Activated naive CD8-positive, alpha-beta T cell treated with anti-CD3 and anti-CD28 coated beads for 36 hours (primary cell): ENCODE measurements at places on chromosomes 2 and 18. TPM values are rescaled to one million over a fixed set of nuclear protein-coding genes. Genes with fewer than 3 reads are reported as not detected.

DNA sequence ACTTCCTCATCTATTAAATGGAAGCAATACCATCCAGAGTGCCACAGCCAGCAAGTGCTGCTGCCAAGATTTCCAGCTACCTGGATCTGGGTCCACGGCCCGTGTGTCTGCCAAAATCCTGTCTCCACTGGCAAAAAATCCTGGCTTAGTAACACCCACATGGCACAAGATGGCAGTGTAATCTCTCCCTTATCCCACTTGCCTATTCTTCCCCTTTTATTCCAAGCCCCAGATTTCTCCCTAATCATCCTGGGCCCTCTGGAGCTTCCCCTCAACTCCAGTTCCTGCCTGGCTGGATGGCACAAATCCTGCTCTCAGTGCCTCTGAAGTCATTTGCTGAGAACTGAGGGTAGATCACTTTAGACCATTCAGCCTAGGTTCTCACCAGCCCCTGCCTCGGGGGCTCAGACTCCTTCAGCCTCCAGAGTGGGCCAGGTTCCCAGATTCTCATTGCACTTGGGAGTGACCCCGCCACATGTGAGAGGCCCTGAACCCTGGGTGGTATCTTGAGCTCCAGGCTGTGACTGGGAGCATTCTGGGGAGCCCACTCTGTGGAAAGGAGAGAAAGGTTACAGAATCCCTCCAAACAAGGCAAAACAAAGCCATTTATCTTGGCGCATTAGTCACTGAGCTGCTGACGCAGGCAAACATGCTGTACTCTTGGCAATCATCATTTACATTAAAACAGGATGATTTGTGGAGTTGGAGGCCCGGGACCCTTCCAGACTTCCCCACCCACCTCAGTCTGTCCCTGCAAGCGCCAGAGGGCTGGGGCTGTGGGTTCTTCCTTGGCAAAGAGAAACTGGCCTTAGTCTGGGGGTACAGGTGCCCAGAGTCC is 325.8 kb downstream of the DYSF start:
- DNase-seq: no peak

CAPN13 gene
- not detected for total RNA-seq

- no peak for DNase-seq
Measured at GRCh38 chr2:241999184-241999583, 129.7 kb downstream of the RTP5 start.

DNA sequence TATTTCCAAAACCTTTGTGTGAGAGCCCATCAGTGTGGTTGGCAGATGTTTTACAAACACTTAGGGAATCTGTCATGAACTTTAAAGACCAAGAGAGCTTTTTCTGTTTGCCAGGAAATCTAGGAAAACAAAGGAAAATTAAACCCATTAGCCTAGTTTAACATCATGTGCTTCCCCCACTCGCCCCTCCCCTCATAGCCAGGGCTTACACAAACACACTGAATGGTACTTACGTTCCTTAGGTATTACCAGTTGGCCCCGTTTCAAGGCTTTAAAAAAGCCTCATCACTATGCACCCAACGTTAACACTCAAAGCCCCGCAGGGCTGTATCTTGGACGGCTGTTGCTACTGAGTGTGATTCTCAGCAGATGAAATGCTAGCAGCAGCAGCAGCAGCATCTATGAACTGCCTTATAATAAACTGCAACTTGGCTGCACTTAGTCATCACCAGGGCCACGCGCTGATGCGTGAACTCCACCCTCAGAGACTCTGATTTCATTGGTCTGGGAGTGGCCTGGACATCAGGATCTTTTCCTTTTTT is 20.1 kb upstream of the TTC39C start:
- no peak for DNase-seq

- DNase-seq: no peak
Measured at GRCh38 chr2:181141676-181142075, 161.3 kb downstream of the UBE2E3 start.

FOXI3 gene
- total RNA-seq: not detected

C2orf72 gene
- 2.4 TPM for total RNA-seq

GRCh38 chr2:69781321-69782248 is 39.7 kb downstream of the ANXA4 start:
- no peak for DNase-seq

DNA sequence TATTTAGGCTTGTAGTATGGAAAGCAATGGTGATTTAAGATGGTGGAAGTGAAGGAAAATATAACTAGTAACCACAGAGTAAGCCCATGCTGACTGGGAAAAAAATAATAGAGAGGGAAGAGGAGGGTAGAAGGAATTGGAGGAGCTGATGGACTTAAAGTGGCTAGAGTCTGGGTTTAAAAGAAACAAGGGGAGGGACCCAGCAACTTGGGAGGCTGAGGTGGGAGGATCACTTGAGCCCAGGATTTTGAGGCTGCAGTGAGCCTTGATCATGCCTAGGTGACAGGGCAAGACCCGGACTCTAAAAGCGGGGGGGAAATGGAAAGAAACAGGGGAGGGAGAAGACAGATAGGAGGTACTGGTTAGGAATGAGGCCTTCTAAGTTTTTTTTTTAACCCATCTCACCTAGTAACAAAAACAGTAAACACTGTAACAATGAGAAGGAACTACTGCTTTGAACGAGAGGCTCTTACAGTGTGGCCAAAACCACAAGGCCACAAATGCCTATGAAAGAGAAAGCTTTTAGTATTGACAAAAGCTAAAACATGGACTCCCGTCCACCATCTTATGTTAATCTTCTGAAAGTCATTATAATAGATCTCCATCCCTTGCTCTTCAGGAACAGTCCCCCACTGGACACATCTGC is 26.6 kb downstream of the METTL8 start:
- DNase-seq: no peak

DNA sequence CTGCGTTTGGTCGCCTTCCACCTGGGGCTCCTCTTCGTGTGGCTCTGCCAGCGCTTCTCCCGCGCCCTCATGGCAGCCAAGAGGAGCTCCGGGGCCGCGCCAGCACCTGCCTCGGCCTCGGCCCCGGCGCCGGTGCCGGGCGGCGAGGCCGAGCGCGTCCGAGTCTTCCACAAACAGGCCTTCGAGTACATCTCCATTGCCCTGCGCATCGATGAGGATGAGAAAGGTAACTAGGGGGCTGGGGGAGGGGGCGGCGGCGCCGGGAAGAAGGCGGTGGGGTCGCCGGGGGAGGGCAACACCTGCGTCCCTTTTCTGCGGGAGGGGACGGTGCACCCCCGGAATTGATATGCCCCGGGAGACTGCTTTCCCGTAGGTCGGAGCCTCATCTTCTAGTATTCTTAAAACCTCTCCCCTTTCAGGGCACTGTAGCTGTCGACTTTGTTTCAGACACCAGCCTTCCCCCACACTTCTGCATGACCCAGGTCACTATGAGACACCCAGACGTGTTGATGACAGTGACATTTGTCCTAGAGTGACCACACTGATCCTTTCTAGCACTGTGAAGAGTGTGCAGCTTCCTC is 755 bp downstream of the SPAST start:
- DNase-seq: no peak

DNA sequence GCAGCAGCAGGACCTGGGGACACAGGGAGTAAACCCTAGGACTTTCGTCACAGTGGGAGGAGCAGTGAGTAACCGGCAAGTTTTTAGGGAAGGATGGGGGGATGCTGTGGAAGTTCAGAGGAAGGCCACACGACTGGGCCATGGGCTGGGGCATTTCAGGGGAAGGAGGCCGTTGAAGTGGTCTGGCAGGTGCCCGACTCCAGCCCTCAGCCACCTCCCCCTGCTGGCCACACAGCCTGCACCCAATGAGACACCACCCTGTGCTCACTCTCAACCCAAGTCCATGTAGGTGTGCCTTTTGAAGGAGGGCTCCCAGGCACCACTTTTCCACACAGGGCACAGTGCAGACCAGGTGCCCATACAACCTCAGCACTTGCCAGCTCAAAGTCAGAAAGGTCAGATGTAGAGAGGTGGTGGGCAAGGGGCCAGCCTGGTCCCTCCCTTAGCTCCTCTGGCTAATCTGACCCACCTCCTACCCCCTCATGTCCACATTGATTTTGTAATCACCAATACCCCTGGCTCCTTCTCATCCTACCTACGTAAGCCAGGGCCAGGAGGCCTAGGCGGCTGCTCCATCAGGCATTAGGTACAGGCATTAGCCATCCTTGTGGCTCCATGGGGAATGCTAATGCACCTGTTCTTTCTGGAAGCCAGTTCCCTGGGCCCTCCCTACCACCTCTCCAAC is 211.2 kb downstream of the SMAD2 start:
- DNase-seq: no peak

HNMT gene
- not detected for total RNA-seq

GKN2 gene
- total RNA-seq: not detected

KCNE4 gene
- not detected for total RNA-seq

DNA sequence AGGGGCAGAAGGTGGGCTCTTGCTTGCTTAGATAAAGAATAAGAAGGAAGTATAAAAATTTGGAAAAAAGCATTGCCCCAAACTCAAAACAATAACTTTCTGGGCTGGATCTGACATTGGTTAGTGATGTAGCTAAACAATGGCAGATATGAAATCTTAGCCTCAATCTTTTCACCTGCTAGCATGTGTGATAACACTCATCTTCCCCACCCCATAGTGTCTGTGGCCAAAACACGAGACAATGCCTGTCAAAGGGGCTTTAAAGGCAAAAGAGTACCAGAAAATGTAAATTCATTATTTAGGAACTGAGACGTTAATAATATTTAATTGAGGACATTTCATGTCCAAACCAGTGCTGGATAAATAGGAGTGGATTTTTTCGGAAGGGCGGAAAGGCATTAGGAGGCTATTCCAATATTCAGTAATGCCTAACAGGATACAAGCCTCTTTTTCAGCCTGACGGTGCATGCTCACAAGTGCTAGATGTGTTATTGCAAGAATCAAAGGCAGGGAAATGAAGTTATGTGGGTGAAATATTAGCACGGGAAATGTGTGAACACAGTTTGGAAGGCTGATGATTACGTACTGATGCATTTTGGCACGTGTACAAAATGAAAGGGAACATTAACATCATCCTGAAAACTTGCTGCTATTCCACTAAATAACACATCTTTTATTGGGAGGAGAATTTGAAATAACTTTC is 395.7 kb downstream of the GALR1 start:
- DNase-seq: no peak
